ENCODE measurements at places on chromosomes 11 and 22. TPM values are rescaled to one million over a fixed set of nuclear protein-coding genes. Genes with fewer than 3 reads are reported as not detected.

The FOLR1 gene
- 4.7 TPM for polyA plus RNA-seq

The TNNI2 gene
- 9.4 TPM for polyA plus RNA-seq

The EIF3D gene
- 125 TPM for polyA plus RNA-seq

The CCDC157 gene
- 9.6 TPM for polyA plus RNA-seq

The OR8D1 gene
- polyA plus RNA-seq: not detected

The MMP12 gene
- 0.09 TPM for polyA plus RNA-seq

The SMPD1 gene
- 50.0 TPM for polyA plus RNA-seq

The SYT7 gene
- polyA plus RNA-seq: 57.7 TPM

The TRIM64 gene
- polyA plus RNA-seq: not detected

The VPREB3 gene
- polyA plus RNA-seq: 1.2 TPM

The MS4A15 gene
- not detected for polyA plus RNA-seq

All from spinal cord (tissue), 10 donors.